ENCODE measurements at places on chromosomes 13 and 19. TPM values are rescaled to one million over a fixed set of nuclear protein-coding genes. Genes with fewer than 3 reads are reported as not detected.

The ZNF888 gene
- total RNA-seq, result 4.4 TPM

The ZNF529 gene
- total RNA-seq, result 16.8 TPM

The PGLYRP2 gene
- not detected for total RNA-seq

The GDF15 gene
- not detected for total RNA-seq

The ADGRL1 gene
- total RNA-seq, result 14.3 TPM

The IZUMO2 gene
- total RNA-seq, result not detected

The ZNF17 gene
- total RNA-seq, result 7.4 TPM

The CRB3 gene
- 0.26 TPM for total RNA-seq

The CLEC4M gene
- total RNA-seq, result not detected

The FFAR1 gene
- total RNA-seq, result 0.14 TPM

The KLK12 gene
- not detected for total RNA-seq

The PODNL1 gene
- total RNA-seq, result not detected

The ZNF20 gene
- total RNA-seq, result 2.0 TPM
